ENCODE measurements at places on chromosomes 5 and 9. TPM values are rescaled to one million over a fixed set of nuclear protein-coding genes. Genes with fewer than 3 reads are reported as not detected.

Gene GFI1B
- total RNA-seq, result under 0.01 TPM

Gene TMEM141
- 41.9 TPM for total RNA-seq

Gene CD74
- total RNA-seq, result 0.33 TPM

Gene ALDH1B1
- total RNA-seq, result 5.4 TPM

Gene PTGS1
- 0.76 TPM for total RNA-seq

Gene SHOC1
- total RNA-seq, result not detected

Gene DPYSL3
- 18.3 TPM for total RNA-seq

Gene NUTM2G
- total RNA-seq, result not detected

Gene SPRY4
- 7.0 TPM for total RNA-seq

Gene FBXL17
- 9.0 TPM for total RNA-seq

Gene PCDHB9
- 0.22 TPM for total RNA-seq

Gene F2RL1
- total RNA-seq, result 14.8 TPM

Gene PKN3
- total RNA-seq, result 8.5 TPM

Gene MCTP1
- 43.4 TPM for total RNA-seq

Gene MEGF10
- 1.6 TPM for total RNA-seq

Gene PCDHGC4
- 0.65 TPM for total RNA-seq

Gene SLC23A1
- not detected for total RNA-seq

Gene WWC1
- total RNA-seq, result under 0.01 TPM

Gene TMCO6
- 9.8 TPM for total RNA-seq

Gene POU5F2
- 0.33 TPM for total RNA-seq

Gene SIT1
- not detected for total RNA-seq

Gene LCN12
- 0.11 TPM for total RNA-seq

Gene MYOZ3
- total RNA-seq, result 0.34 TPM

Gene CER1
- not detected for total RNA-seq

Gene STK32A
- not detected for total RNA-seq

Gene BARHL1
- not detected for total RNA-seq

Data from dermis lymphatic vessel endothelial cell (primary cell).